Esophagus (tissue), 2 donors: ENCODE measurements at places on chromosomes 7 and 10. TPM values are rescaled to one million over a fixed set of nuclear protein-coding genes. Genes with fewer than 3 reads are reported as not detected.

The GSDME gene
- polyA plus RNA-seq, result 1.1 TPM

The ERVW-1 gene
- polyA plus RNA-seq, result not detected

The LIPK gene
- polyA plus RNA-seq, result 0.12 TPM

The CNOT4 gene
- polyA plus RNA-seq, result 6.9 TPM

The EGFR gene
- polyA plus RNA-seq, result 16.1 TPM

The PRKG1 gene
- 0.84 TPM for polyA plus RNA-seq

The CYP2E1 gene
- 19.3 TPM for polyA plus RNA-seq

The TMEM236 gene
- 0.08 TPM for polyA plus RNA-seq

The FAM237B gene
- polyA plus RNA-seq, result not detected

The AEBP1 gene
- polyA plus RNA-seq, result 19.9 TPM

The SPDYE16 gene
- polyA plus RNA-seq, result 0.08 TPM

The MOGAT3 gene
- polyA plus RNA-seq, result not detected

The VWDE gene
- polyA plus RNA-seq, result 0.20 TPM
